ENCODE measurements at places on chromosomes 16 and 17. TPM values are rescaled to one million over a fixed set of nuclear protein-coding genes. Genes with fewer than 3 reads are reported as not detected.

FBXW10 gene
- total RNA-seq, result 0.31 TPM

CDC27 gene
- total RNA-seq, result 48.2 TPM

ST6GALNAC1 gene
- total RNA-seq, result 0.38 TPM

RAMP2 gene
- 34.2 TPM for total RNA-seq

KRTAP1-5 gene
- not detected for total RNA-seq

TEX14 gene
- 0.27 TPM for total RNA-seq

TBL3 gene
- 36.7 TPM for total RNA-seq

ZNF276 gene
- 36.5 TPM for total RNA-seq

DBF4B gene
- total RNA-seq, result 3.4 TPM

ZNF785 gene
- total RNA-seq, result 15.5 TPM

YBX2 gene
- total RNA-seq, result 0.59 TPM

ODAD4 gene
- 5.0 TPM for total RNA-seq

ESRP2 gene
- 4.6 TPM for total RNA-seq

QPRT gene
- total RNA-seq, result 99.3 TPM

EPX gene
- total RNA-seq, result 0.34 TPM

BLTP2 gene
- total RNA-seq, result 55.2 TPM

CTF1 gene
- 0.81 TPM for total RNA-seq

GGT6 gene
- 1.00 TPM for total RNA-seq

TBX21 gene
- 0.35 TPM for total RNA-seq

WSB1 gene
- 64.9 TPM for total RNA-seq

RTN4RL1 gene
- 2.6 TPM for total RNA-seq

C1QTNF8 gene
- not detected for total RNA-seq

GNG13 gene
- 4.4 TPM for total RNA-seq

SLC6A2 gene
- 0.10 TPM for total RNA-seq

MRPL28 gene
- total RNA-seq, result 79.4 TPM

SPN gene
- total RNA-seq, result 0.57 TPM

CHST4 gene
- 0.21 TPM for total RNA-seq

STH gene
- not detected for total RNA-seq

CASKIN1 gene
- total RNA-seq, result 0.11 TPM

PROCA1 gene
- total RNA-seq, result 7.9 TPM
